T-helper 2 cell treated with Interferon-gamma antibody and Interleukin-4, amounts not matched to agents 5 μg/mL and 100 μg/mL, for 36 hours (primary cell): ENCODE measurements at places on chromosomes 2 and 18.

- DNase-seq = no peak
Observed at GRCh38 chr18:41038071-41038470, 917.0 kb upstream of the PIK3C3 start.

- no peak for DNase-seq
Observed at GRCh38 chr2:117639401-117639800, 175.1 kb upstream of the DDX18 start.

DNA sequence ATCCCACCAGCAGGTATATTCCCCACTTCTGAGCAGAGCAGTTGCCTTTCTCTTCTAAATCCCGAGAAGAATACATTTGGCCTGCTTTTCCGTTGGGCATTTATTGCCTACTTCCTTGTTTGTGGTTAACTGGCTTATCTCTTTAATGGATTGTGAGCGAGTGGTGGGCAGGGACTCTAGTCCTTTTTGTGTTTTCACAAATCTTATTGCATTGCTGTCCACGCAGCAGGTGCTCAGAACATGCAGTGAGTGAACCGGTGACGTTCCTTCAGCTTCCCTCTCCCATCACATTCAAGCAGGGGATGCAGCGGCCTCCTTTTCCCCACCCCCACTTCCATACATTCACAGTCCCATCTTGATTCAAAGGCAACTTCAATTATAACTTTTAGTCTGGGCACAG is 28.9 kb upstream of the GAREM2 start:
- DNase-seq = no peak

DNA sequence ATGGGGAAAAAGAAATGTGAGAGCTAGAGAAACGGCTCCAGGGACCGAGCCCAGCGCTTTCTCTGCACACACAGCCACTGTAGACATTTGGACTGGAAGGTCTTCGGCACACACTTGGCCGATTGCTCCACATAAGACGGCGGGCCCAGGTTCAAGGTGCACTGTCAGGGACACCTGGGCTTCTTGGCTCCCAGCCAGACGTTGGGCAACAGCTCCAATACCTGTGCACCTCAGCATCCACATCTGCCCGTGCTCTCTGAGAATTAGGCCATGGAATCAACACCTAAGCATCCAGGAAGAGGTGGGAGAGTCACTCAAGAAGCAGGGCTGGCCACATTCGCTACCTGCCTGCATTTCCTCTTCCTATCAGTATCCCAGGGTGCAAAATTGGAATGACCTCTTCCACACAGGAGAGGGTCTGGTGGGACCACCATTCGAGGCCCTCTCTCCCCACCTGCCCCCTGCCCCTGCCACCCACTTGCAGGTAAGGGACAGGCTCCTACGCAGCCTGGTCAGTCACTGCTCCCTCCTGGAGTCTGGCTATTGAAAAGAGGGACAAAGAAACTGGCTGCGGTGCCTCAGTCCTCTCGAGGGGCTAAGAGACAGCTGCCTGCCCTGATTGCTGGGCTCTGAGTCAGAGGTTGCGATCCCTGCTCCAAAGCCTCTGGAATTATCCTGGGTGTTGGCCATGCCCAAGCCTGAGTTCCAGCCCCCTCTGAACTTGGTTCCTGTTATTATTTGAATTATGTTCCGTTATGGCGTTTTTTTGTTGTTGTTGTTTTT is 40.1 kb upstream of the TAF1B start:
- DNase-seq = no peak

- DNase-seq = no peak
Observed at GRCh38 chr18:34998661-34999060, 42.6 kb upstream of the MAPRE2 start.

DNA sequence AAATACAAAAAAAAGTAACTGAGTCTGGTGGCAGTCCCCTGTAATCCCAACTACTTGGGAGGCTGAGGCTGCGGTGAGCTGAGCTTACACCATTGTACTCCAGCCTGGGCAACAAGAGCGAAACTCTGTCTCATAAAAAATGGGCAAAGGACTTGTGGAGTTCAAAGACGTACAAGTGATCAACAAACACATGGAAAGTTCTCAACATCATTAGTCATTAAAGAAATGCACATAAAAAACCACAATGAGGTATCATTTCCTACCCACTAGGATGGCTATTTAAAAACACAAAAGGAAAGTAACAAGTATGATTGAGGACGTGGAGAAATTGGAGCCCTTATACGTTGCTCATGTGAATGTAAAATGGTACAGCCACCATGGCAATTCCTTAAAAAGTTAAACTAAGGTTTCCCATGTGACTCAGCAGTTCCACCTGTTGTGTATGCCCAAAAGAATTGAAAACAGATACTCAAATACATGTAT is 52.3 kb downstream of the RAB10 start:
- no peak for DNase-seq

DNA sequence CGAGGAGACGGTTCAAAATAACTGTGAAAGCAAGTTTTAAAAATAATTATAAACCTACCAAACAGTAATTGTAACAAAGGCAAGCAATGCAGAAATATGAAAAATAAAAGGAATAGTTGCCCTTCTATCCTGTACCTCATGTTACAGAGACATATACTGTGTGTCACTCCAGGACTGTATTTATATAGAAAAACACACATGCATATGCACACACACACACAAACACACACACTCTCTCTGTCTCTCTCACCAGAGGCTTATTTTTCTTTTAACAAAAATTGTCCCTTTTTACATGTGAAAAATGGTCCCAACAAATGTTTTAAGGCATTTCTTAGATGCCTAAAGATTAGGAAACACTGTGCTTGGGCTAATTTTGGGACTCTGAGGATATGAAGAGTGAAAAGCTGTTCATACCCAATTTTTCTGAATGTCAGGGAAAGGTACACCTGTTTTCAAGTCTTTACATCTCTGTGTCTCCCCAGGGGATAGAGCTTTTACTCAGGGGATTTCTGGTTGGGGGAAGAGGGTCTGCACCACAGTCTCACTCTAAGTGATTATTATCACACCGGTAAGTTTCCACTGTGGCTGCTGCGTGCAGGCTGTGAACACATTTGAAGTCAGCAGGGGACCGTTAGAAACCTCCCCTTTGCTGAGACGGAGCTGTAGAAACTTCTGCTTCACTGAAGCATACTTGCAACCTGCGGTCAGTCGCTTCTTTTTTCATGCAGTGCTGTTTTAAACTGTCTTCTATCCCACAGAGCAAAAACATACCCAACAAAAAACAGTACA is 51.4 kb upstream of the SPAG16 start:
- peak; percentile 39 for DNase-seq

DNA sequence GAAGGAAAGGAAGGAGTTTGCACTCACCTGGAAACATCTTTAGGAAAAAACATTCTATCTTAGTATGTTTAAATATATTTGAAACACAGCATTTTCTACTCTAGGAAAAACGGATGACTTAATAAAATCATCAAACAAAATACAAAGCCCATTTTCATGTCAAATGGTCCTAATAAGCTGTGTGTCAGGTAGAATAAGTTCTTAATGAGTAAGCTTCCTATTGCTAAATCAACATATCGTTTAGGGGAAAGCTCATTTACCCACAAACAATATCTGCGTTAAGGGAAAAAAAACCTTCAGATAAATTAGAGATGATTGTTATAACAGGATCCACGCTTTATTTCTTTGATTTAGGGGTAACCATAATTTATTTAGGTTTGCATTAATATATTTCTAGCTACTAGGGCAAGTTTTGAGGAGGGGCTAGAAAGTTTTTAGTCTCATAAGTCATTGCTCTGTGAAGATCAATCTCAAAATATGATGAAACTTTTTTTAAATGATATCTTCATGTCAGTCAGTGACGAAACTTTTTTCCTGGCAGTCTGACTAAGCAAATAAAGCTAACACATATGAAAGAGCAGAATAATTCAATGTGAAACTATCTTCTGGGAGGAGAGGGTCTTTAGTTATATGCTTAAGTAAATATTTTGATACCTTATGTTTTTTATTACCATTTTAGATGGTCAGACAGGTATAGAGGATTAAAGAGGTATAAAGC is 147.1 kb downstream of the WDSUB1 start:
- no peak for DNase-seq
